ENCODE measurements at places on chromosomes 2 and 18. TPM values are rescaled to one million over a fixed set of nuclear protein-coding genes. Genes with fewer than 3 reads are reported as not detected.
A peak's percentile ranks its signal among the peaks of the same experiment; 100 is the strongest.

DNA sequence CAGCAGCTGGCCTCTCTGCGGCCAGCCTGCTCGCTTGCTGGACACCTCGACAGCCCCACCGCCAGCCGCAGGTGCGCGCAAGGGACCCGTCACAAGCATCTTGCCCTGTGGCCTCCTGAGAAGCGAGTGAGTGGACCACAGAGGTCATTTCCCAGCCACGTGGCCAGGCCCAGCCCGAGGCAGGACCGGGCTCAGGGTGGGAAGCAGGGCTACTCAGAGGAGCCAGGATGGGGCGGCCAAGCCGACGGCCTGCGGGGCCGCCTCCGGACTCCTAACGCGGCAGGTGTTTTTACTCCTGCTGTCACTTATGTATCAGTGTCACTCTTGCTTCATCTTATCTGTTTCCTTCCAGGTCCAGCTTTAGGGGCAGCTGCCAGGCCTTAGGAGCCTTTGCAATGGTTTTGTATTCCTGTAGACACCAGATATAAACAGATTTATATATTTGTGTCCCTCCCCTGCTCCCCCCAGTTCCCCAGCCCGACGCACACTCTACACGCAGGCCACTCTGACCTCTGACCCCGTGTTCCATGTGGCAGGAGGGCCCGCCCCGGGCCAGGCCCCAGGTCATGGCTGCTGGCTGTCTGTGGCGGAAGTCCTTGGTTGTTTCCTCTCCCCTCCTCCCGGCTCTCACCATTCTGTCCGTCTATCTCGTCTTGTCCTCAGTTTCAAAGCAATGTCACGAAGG lies 236.4 kb downstream of the ATAD2B start:
- H3K27me3 ChIP-seq: no peaks in the 10 kb centered on the region
- DNase-seq: no peak
- no peaks in the 10 kb centered on the region for H3K36me3 ChIP-seq
- H3K27ac ChIP-seq: no peak overlapping the region

DNA sequence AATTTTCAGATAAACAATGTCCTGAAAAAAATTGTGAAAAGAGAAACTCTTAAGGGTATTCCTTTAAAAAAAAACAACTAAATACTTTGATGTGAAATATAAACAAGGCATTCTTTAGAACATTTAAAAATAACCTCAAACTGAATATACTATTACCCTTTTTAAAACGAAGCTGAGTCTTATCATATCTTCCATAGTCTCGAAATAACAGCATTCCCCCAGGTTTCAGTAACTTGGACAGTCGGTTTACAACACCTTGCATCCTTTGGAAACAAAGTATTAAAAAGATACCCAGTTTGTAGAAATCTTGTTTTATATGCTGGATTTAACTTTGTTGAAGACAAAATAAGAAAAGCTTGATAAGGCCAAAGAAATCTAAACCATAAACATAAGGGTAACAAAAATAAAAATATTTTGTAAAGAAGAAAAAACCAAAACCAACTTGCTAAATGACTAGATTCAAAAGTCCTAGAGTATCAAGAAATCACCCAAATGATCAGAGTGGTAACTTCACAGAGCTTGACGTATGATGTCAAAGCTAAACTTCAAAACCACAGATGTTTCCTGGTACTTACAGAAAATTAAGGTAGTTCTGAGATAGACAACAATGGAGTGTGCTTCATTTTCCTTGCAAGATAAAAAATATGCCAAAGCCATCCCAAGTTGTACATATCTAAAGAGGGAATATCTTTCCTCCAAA lies 107.8 kb downstream of the METTL8 start:
- H3K36me3 ChIP-seq: no peaks in the 10 kb centered on the region
- peaks cover 17% of the 10 kb centered on the region for H3K4me1 ChIP-seq
- no peak overlapping the region for H3K27ac ChIP-seq
- DNase-seq: peak; percentile 23

Gene NAPG
- total RNA-seq: 27.5 TPM

DNA sequence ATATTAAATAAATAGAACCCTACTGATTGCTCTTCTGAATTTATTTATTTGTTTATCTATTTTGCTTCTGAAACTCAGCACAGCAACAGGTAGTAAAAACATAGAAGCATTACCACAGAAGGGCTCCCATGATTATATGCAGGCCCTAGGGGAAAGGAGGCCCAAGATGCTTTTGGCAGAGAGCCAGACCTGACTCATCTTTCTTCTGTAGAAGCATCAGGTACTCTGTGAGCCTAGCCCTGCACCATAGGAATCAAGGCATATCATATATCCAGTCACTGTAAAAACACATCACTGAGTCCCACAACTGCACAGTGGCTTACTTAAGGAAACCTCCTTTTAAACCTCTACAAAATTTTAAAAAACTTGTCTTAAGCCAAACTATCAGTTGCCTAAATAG lies 1.8 kb downstream of the SCN9A start:
- no peak overlapping the region for H3K27ac ChIP-seq
- no peaks in the 10 kb centered on the region for H3K27me3 ChIP-seq
- no peak for DNase-seq
- H3K4me3 ChIP-seq: no peak overlapping the region
- H3K36me3 ChIP-seq: no peaks in the 10 kb centered on the region

DNA sequence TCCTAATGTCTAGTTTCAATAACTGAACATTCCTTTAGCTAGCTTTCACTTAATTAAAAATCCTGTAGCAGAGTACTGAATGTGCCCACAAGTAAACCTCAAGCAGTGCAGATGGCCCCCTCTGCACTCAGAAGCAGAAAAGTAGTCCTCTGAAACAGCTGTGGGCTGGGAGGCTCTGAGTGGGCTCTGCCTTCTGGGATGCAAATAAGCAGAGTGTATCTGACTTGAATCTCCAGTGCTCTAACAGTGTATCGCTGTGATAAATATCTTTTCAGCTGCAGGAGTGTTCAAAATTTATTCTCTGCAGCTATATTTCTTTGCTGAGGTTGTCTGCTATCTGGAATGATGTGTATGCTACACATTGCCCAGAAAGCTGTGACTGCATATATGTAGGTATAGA lies 44.8 kb upstream of the SYT4 start:
- H3K36me3 ChIP-seq: no peaks in the 10 kb centered on the region
- no peak overlapping the region for H3K4me3 ChIP-seq
- DNase-seq: no peak
- no peaks in the 10 kb centered on the region for H3K4me1 ChIP-seq
- H3K27ac ChIP-seq: no peak overlapping the region

- H3K36me3 ChIP-seq: no peaks in the 10 kb centered on the region
- H3K4me1 ChIP-seq: no peaks in the 10 kb centered on the region
- H3K27ac ChIP-seq: no peak overlapping the region
- DNase-seq: no peak
- no peak overlapping the region for H3K4me3 ChIP-seq
- no peaks in the 10 kb centered on the region for H3K27me3 ChIP-seq
These were observed 139.6 kb downstream of the SOCS6 start for GRCh38 chr18:70428439-70428838.

- H3K27me3 ChIP-seq: no peaks in the 10 kb centered on the region
- no peak overlapping the region for H3K4me3 ChIP-seq
- DNase-seq: no peak
These were observed 50.2 kb upstream of the ZNF385B start for GRCh38 chr2:179911569-179911968.

GRCh38 chr2:2806711-2807110 lies 475.6 kb upstream of the MYT1L start:
- DNase-seq: no peak
- no peaks in the 10 kb centered on the region for H3K27me3 ChIP-seq
- H3K4me1 ChIP-seq: no peaks in the 10 kb centered on the region
- H3K36me3 ChIP-seq: no peaks in the 10 kb centered on the region
- H3K27ac ChIP-seq: no peak overlapping the region

DNA sequence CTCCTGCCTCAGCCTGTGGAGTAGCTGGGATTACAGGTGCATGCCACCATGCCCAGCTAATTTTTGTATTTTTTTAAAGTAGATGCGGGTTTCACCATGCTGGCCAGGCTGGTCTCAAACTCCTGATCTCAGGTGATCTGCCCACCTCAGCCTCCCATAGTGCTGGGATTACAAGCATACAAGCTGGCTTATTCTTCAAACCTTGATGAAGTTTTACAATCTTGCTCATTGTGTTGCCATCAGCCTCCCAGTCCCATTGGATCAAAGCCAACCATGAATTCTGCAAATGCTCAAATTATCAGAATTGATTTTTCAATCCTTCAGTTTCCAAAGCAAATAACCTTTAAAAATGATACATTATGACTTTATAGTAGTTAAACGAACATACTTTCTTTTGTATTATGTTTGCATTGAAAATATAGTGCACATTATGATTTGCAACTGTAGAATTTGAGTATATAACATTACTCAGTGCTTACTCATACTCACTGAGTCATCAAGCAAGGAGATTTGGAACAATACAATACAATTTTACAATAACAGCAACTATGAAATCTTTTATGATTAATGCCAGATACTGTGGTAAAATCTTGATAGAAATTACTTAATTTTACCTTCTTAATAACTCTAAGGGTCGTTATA lies 1491.9 kb upstream of the CELF4 start:
- no peak overlapping the region for H3K27ac ChIP-seq
- H3K4me3 ChIP-seq: no peak overlapping the region
- no peak for DNase-seq
- no peaks in the 10 kb centered on the region for H3K36me3 ChIP-seq
- H3K27me3 ChIP-seq: no peaks in the 10 kb centered on the region
- H3K4me1 ChIP-seq: no peaks in the 10 kb centered on the region

DNA sequence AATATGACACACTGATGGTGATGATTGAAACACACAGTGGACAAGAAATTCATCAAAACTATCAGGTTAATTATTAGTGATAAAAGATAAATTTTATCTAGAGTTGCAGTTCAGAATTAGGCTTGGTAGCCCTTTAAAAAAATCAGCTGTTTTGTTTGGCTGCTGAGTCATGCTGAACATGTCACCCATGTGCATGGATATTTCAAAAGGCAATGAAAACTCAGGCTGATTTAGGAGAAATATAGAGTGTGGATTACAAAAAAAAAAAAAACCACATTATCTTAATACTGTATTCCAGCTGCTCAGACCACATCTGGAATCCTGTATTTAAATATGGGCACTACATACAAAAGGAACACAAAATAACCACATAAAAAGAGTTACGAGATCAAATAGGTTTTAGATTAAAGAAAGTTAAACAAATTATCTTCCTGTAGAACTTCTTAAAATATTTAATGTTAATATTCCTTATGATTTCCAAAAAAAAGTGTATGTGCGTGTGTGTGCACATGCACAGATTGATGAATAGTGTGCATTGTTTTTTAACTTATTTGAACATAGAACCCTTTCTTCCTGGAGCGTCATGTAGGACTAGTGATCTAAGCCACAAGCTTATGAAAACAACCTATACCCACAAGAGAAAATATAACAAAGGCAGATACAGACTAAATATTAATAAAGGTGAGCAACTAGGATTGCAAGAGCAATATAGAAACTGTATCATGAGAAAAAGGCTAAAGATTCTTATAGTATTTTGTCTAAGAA lies 186.2 kb downstream of the STK39 start:
- no peak overlapping the region for H3K4me3 ChIP-seq
- H3K27ac ChIP-seq: no peak overlapping the region
- H3K4me1 ChIP-seq: no peaks in the 10 kb centered on the region
- H3K27me3 ChIP-seq: no peaks in the 10 kb centered on the region
- H3K36me3 ChIP-seq: peaks cover 4% of the 10 kb centered on the region

Gene WIPF1
- 326 TPM for total RNA-seq

Gene TMEM150A
- 6.3 TPM for total RNA-seq

DNA sequence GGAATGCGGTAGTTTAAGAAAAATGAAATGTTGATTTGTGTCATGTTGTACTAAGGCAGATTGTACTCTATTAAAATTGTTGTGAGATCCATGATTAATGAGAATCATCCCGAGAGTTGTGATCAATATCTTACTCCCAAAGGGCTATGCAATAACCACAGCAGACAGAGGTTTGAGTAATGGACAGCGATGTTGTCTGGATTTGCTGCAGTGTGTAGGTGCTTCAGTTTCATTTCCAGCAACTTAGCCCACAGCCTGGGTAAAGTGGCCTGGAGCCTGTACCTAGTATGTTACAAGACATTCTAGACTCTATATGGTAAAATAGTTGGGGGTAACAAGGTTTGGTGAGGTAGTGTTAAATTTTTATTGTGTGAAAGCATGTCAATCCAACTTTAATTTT lies 794.3 kb upstream of the CDH7 start:
- no peak for DNase-seq
- no peaks in the 10 kb centered on the region for H3K36me3 ChIP-seq
- no peaks in the 10 kb centered on the region for H3K4me1 ChIP-seq
- no peak overlapping the region for H3K27ac ChIP-seq
- no peaks in the 10 kb centered on the region for H3K27me3 ChIP-seq
- no peak overlapping the region for H3K4me3 ChIP-seq

Measured in CD8-positive, alpha-beta memory T cell (primary cell).